ENCODE measurements at places on chromosomes 5 and 9. TPM values are rescaled to one million over a fixed set of nuclear protein-coding genes. Genes with fewer than 3 reads are reported as not detected.

The ANKRD31 gene
- total RNA-seq = 0.47 TPM

The ECSCR gene
- 1.7 TPM for total RNA-seq

The TAF11L10 gene
- not detected for total RNA-seq

The FRMPD1 gene
- total RNA-seq = not detected

The GARIN3 gene
- 0.19 TPM for total RNA-seq

The SKIC3 gene
- total RNA-seq = 61.2 TPM

The GPR151 gene
- not detected for total RNA-seq

The EDIL3 gene
- not detected for total RNA-seq

The LMX1B gene
- total RNA-seq = not detected

The ST8SIA4 gene
- total RNA-seq = 61.3 TPM

GRCh38 chr5:95026718-95027117, 258.2 kb downstream of the MCTP1 start:
- no peak for DNase-seq

DNA sequence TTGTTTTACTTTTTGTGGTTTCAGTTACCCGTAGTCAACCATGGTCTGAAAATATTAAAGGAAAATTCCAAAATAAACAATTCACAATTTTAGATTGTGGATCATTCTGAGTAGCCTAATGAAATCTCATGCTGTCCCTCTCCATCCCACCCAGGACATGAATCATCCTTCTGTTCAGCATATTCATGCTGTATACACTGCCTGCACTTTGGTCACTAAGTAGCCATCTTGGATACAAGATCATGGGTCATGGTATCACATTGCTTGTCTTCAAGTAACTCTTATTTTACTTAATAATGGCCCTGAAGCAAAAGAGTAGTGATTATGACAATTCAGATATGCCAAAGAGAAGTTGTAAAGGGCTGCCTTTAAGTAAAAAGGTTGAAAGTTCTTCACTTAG, 536.5 kb upstream of the ACO1 start:
- no peak for DNase-seq

DNA sequence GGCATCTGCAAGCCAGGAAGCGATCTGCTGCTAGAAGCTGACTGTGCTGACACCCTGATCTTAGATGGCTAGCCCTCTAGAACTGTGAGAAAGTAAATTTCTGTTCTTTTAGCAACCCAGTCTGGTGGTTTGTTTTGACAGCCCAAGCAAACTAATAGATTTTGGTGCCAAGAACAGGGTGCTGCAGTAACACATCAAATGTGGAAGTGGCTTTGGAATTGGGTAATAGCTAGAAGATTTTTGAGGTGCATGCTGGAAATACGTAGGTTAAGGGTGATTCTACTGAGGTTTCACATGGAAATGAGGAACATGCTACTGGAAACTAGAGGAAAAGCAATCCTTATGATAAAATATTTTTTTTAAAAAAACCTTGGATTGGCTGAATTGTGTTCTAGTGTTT, 153.5 kb upstream of the SH3GL2 start:
- no peak for DNase-seq

- DNase-seq = no peak
Measured at GRCh38 chr5:106399391-106399790, 1271.3 kb downstream of the EFNA5 start.

GRCh38 chr9:126386088-126386487, 59.5 kb downstream of the MVB12B start:
- no peak for DNase-seq

GRCh38 chr5:54453046-54453445, 2.5 kb upstream of the HSPB3 start:
- no peak for DNase-seq

DNA sequence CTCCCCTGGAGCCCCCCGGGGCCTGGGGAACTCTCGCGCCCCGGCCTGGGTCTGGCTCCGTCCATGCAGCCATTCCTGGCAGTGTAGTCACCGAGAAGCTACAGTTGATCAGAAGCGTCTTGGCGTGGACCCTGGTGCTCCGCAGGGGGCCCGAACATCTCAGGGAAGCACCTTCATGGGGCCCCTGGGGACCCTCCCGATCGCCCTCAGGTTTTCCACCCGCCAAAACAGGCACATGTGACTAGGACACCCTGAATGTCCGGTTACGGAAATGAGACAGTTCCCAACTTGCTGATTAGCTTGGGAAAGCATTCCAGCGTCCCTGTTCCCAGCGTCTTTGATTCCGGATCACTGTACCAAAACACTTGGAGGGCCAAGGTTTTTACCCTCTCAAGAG, 472 bp downstream of the FBXO4 start:
- DNase-seq = peak; percentile 76

GRCh38 chr9:13939701-13940490, 374.0 kb downstream of the NFIB start:
- no peak for DNase-seq

DNA sequence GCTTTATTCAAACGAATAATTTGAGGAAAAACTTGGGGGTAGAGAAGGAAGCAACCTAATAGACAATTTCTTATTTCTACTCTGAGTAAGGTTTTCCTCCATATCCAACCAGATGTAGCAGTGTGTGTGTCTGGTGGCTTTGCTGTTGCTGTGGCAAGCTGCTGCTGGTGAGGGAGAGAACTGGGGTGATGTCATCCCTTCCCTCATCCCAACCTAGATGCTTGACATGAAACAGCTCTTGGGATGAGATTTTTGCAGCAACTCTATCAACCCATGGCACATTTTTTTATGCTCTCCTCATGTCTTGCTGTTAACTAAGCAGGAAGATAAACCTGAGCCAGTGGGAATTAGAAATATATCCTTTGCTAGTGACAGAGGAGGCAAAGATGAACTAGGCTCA, 135.8 kb downstream of the PCSK1 start:
- DNase-seq = no peak

DNA sequence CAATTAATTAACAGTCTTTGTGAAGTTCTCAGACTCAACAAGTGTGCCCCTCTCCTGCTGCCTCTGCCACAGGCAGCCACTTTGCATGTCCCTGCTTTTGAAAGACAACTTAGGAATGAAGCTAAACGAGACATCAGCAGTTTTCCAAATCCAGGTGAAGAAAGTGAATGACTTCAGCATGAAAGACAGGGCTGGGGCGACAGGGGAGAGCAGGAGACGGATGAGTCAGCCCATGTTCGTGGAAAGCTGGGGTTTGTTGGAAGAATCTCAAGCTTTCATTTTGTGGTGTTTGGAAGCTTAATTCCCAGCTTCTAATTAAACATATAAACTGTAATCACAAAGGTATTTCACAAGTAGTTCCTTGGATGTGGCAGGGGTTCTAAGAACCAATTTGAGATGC, 207.8 kb upstream of the MAP3K1 start:
- no peak for DNase-seq

DNA sequence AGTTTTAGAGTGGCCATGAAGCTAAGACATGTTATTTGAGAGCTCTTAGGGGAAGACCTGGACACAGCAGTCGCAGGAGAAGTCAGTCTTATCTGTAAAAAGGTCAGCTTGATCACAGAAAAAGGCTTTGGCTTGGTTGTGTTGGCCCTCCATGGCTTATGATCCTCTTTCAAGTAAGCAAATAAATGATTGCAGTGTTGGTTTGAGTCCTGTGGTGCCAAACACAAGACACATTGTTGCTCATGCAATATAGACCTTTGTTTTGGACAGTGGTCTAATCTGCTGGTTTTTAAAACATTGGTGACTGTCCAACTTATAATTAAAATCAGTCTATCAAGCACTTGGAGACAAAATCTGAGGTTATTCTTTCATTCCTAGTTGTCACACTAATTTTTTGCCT, 54.0 kb downstream of the DOCK8 start:
- DNase-seq = no peak

GRCh38 chr5:59034498-59035186, 451.8 kb downstream of the RAB3C start:
- DNase-seq = peak; percentile 80

GRCh38 chr5:38556088-38556598, 303 bp downstream of the LIFR start:
- no peak for DNase-seq

GRCh38 chr5:156473269-156473908, 146.4 kb downstream of the SGCD start:
- no peak for DNase-seq

DNA sequence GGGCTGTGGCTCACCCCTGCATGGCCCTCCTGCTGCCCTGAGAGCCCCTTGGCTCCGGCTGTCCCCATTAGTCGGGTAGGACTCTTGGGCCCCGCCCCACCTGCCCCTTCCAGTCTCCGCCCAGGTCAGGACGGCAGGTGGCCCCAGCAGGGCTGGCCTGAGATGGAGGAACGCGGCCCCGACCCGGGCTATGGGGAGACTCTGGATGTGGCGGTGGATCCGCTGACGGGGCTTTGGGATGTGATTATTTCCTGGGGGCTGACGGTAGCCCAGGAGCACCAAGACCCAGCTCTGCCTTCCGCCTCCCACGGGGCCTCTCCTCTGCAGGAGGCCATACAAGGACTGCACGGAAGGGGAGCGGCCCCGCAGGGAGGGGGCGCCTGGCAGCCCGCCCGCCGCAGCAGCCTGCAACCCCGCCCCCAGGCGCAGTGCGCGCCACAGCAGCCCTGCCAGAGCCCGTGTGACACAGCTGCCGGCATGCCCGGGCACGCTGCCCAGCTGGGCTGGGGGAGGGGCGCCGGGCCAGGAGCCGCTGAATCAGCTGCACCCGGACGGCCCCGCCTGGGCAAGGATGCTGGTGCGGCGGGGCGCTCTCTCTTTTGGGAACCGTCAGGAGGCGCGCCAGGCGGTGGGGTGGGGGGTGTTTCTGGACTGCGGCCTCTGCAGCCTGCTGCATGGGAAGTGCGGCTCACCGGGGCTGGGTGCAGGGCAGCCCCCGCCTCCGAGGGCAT, 9.2 kb downstream of the TMEM250 start:
- DNase-seq = peak; percentile 97

All from activated CD4-positive, alpha-beta T cell treated with anti-CD3 and anti-CD28 coated beads, Interleukin-2, amount 10 ng/mL, durations not matched to agents 24 days and 14 days (primary cell).